ENCODE measurements at places on chromosomes 1 and 21. TPM values are rescaled to one million over a fixed set of nuclear protein-coding genes. Genes with fewer than 3 reads are reported as not detected.
A peak's percentile ranks its signal among the peaks of the same experiment; 100 is the strongest.

DNA sequence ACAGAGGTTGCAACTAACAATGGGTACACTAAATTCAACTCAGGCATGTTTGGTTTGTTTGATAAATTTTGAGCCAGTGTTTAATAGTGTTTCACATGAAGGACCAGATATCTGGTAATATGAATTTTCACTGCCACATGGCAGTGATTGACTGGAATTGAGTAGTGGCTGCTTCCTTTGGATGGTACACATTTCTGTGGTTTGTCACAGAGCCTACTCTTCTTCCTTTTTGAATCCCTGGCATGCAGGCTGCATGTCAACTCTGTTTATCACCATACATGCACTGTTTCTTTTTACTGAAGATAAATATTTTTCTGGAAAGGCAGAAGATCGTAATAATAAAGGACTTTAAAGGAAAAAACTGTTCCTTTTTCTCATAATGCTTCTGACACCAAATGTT, 35.5 kb downstream of the SDCCAG8 start:
- no peak overlapping the region for H3K4me3 ChIP-seq
- no peak overlapping the region for H3K27ac ChIP-seq
- no peaks in the 10 kb centered on the region for H3K27me3 ChIP-seq
- H3K4me1 ChIP-seq: peaks cover 25% of the 10 kb centered on the region
- no peak for DNase-seq

The CASP9 gene
- total RNA-seq: 11.5 TPM

The MLLT11 gene
- 4.2 TPM for total RNA-seq

GRCh38 chr1:29415861-29416260, 179.5 kb downstream of the PTPRU start:
- H3K36me3 ChIP-seq: no peaks in the 10 kb centered on the region
- no peak overlapping the region for H3K27ac ChIP-seq
- DNase-seq: no peak
- no peak overlapping the region for H3K4me3 ChIP-seq
- peaks cover 3% of the 10 kb centered on the region for H3K27me3 ChIP-seq
- no peaks in the 10 kb centered on the region for H3K4me1 ChIP-seq

The PERM1 gene
- not detected for total RNA-seq

- H3K4me3 ChIP-seq: peak overlapping the region; percentile 84
- peak overlapping the region; percentile 94 for H3K27ac ChIP-seq
- peaks cover 40% of the 10 kb centered on the region for H3K36me3 ChIP-seq
Measured at GRCh38 chr21:31180256-31181081, 142.2 kb upstream of the KRTAP19-8 start.

The FCAMR gene
- total RNA-seq: not detected

DNA sequence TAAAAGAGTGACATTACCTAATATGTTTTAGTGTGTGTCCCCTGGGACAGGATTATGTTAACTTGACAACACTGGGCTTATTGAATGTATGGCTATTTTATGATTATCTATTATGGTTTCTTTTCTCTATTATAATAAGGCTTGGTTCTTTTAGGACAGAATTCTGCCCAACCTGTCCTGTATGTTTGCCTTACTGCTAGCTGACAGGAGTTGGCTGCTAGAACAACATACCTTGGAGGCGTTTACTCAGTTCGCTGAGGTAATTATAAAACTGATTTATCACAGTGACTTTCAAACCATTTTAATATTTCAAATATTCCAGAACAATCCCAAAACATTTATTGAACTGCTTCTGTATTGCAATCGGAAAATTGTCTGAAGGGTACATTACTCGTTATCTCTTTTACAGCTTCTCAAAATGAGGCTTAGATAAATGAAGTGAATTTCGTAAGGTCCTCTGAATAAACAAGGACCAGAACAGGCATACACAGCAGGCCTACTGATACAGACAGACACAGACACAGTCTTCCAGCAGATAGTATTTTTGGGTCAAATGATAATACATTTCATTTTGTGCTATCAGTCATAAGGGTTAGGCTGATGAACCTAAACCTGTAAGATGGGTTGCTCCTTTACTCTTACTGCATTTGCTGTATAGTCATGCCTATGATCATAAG, 44.2 kb downstream of the SCYL3 start:
- peaks cover 83% of the 10 kb centered on the region for H3K36me3 ChIP-seq
- DNase-seq: no peak
- peaks cover 5% of the 10 kb centered on the region for H3K4me1 ChIP-seq
- no peak overlapping the region for H3K27ac ChIP-seq

DNA sequence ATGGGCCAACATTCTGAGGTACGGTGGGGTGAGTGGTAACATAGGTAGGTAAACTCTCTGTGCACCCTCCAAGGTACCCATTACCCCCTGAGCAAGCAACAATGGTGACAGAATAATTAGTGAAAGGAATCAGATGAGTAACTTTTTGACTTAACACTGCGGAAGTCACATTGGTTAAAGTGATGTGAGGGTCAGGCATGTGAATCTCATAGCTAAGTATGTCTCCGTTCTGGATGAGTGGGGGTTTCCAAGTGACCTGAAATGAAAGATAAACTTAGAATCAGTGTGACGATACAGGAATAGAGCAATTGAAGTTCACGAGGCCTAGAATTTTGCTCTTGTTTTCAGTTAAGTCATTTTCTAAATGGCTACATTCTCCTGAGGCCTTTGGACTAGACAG, 311.7 kb downstream of the KCTD3 start:
- H3K36me3 ChIP-seq: no peaks in the 10 kb centered on the region
- no peaks in the 10 kb centered on the region for H3K4me1 ChIP-seq

The SGIP1 gene
- not detected for total RNA-seq

DNA sequence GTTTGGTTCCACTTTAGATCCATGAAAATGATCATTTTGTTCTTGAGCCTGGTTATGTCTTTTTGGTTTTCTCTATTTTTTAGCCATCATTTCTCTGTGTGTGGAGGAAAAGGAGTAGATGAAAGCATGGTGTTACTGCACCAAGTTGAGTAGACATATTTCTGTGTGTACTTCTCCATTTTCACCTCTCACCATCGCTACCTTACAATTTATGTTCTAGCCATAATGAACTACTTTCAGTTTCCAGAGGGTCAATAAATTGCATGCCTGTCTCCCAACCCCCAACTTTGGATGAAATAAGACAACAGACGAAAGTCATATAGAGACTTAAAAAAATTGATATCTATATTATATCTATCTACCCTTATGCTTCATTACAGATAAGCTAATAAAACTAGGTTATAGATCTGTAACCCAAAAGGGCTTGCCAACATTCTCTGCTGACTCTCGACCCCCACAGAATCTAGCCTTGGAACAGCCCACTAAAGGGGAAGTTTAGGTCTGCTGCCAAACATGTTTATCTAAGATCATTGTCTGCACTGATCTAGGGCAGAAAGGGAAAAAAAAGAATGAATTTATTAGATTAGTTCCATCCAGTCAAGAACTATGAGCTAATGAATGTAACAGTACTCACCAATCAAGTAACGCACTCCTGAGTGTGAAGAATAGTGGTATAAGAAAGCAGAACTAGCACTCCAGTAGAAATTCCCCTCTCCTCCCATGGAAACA, 7.5 kb upstream of the MAN1A2 start:
- H3K4me3 ChIP-seq: peak overlapping the region; percentile 62
- H3K27me3 ChIP-seq: no peaks in the 10 kb centered on the region
- H3K36me3 ChIP-seq: no peaks in the 10 kb centered on the region
- DNase-seq: no peak
- H3K4me1 ChIP-seq: peaks cover 44% of the 10 kb centered on the region
- peak overlapping the region; percentile 70 for H3K27ac ChIP-seq

- no peaks in the 10 kb centered on the region for H3K36me3 ChIP-seq
- DNase-seq: peak; percentile 40
- peaks cover 11% of the 10 kb centered on the region for H3K27me3 ChIP-seq
- peaks cover 38% of the 10 kb centered on the region for H3K4me1 ChIP-seq
- H3K4me3 ChIP-seq: peak overlapping the region; percentile 55
Measured at GRCh38 chr21:46065215-46065913, 32.5 kb upstream of the COL6A2 start.

- no peak overlapping the region for H3K27ac ChIP-seq
- no peaks in the 10 kb centered on the region for H3K27me3 ChIP-seq
- H3K4me1 ChIP-seq: peaks cover 2% of the 10 kb centered on the region
- peak; percentile 6 for DNase-seq
Measured at GRCh38 chr1:87644033-87644578, 315.4 kb downstream of the LMO4 start.

The SPTA1 gene
- total RNA-seq: 0.31 TPM

- DNase-seq: no peak
- no peak overlapping the region for H3K4me3 ChIP-seq
- no peak overlapping the region for H3K27ac ChIP-seq
- peaks cover 21% of the 10 kb centered on the region for H3K36me3 ChIP-seq
Measured at GRCh38 chr1:6858596-6858995, 73.3 kb downstream of the CAMTA1 start.

DNA sequence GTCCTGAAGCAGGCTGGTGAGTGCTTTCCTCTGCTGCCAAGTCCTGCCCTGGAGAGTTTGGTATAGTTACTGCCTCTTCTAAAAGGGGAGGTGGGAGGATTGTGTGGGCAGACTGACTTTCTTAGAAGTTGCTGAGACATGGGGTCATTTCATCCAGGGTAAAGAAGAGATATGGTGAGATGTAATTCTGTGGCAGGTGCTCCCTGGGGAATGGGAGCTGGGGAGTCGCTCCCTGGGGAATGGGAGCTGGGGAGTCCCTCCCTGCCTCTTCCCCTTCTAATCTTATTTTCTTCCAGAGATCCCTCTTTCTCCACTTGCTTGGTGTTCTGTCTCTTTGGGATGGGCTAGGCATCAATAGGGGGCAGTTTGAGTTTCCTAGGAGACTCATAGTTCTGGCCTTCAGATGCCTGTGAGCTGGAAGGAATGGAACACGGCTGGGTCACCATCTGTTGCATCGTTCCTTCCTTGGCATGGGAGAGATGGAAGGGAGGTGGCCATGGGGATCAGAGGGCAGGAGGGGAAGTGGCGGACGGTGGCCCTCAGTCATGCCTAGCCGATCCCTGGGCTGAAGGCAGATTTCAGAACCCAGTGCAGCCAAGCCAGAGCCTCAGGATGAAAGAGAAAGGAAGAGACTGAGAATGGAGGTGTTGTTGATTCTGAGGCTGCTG, 59.0 kb downstream of the NFASC start:
- no peaks in the 10 kb centered on the region for H3K4me1 ChIP-seq
- no peak for DNase-seq
- no peak overlapping the region for H3K4me3 ChIP-seq
- H3K27ac ChIP-seq: no peak overlapping the region

The GBP7 gene
- 0.11 TPM for total RNA-seq

DNA sequence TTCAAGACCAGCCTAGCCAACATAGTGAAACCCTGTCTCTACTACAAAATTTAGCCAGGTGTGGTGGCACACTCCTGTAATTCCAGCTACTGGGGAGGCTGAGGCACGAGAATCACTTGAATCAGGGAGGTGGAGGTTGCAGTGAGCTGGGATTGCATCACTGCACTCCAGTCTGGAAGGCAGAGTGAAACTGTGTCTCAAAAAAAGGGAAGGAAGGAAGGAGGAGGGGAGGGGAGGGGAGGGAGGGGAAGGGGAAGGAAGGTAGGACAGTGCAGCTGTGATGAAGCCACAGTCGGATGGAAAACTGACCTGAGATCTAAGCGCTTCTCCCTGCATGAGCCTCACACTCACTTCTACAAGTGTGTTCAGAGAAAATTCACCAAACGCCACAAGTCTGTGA, 22.0 kb upstream of the FHAD1 start:
- H3K27ac ChIP-seq: no peak overlapping the region
- no peak overlapping the region for H3K4me3 ChIP-seq
- no peak for DNase-seq
- no peaks in the 10 kb centered on the region for H3K4me1 ChIP-seq
- H3K36me3 ChIP-seq: no peaks in the 10 kb centered on the region

DNA sequence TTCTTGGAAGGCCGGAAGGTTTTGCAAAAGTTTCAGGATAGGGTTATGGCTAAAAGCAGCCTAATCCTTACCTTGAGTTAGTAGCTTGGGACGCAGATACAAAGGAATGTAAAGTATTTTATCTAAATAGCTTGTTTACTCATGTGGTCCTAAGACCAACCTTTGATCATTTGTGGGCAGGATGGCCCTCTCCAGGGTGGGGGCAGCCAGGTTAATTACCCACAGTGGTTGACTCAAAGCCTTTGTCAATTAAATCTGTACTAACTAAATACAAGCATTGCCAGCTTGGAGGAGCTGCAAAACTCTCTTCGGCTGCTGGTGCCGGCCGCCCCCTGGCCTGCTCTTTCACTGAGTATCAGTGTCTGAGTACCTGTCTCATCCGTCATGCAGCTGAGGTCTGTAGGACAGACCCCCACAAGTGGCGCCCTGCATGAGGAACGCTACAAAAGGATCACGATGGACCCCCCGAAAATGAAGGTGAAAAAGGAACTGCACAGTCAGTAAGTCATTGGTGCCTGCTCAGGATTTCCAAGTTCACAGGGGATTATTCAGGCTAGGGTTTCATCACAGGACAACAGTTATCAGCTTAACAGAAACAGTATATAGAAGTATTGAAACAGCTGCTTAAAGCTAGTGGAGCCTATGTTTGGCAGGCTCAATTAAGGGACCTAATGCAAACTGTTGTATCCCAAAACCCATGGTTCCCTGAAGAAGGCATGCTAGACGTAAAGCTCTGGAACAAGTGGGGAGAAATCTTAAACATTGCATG, 212.5 kb upstream of the MAP1LC3C start:
- H3K4me1 ChIP-seq: no peaks in the 10 kb centered on the region
- no peak overlapping the region for H3K27ac ChIP-seq
- H3K4me3 ChIP-seq: no peak overlapping the region

The GPR37L1 gene
- total RNA-seq: not detected

DNA sequence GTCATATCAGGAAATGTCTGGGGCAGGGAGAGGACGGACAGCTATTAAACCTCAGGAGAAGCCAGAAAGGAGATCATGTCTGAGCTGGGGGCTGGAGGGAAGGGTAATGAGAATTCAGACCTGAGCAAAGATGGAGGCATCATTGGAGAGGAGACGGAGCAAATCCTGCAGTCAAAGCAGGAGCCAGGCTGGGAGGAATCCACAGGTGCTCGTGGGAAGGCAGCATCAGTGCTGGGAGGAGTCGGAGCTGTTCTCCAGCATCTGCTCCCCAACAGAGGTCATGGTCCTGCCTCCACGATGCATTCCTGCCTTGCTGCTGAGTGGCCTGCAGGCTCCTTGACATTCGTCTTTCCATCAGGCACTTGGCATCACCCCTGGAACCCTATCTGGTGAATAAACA, 148.3 kb upstream of the RAB4A start:
- no peak overlapping the region for H3K4me3 ChIP-seq
- H3K4me1 ChIP-seq: peaks cover 13% of the 10 kb centered on the region
- H3K27ac ChIP-seq: no peak overlapping the region
- no peaks in the 10 kb centered on the region for H3K27me3 ChIP-seq
- no peaks in the 10 kb centered on the region for H3K36me3 ChIP-seq

The SIK1 gene
- total RNA-seq: 23.8 TPM
